NCI-H1048 (cell line): ENCODE measurements at places on chromosomes 16 and 17.
A peak's percentile ranks its signal among the peaks of the same experiment; 100 is the strongest.

DNA sequence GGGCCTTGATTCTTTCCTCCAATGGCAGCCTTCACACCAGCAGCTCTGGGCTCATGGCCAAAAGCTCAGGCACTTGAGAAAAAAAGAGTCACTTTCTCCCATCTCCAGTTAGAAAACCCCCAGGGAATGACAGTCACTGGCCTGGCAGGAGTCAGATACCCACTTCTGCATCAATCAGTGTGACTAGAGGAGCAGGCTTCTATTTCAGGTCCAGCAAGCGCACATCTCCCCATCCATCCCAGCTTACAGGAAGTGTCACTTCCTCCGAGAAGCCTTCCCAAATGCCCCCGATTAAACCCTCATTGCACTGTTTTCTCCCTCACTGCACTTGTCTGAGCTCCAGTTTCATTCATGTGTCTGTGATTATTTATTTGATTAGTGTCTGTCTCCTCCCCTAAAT, 30.4 kb upstream of the CCL1 start:
- DNase-seq = no peak

- DNase-seq = no peak
These were observed 17.1 kb upstream of the VPS4A start for GRCh38 chr16:69294051-69294450.

DNA sequence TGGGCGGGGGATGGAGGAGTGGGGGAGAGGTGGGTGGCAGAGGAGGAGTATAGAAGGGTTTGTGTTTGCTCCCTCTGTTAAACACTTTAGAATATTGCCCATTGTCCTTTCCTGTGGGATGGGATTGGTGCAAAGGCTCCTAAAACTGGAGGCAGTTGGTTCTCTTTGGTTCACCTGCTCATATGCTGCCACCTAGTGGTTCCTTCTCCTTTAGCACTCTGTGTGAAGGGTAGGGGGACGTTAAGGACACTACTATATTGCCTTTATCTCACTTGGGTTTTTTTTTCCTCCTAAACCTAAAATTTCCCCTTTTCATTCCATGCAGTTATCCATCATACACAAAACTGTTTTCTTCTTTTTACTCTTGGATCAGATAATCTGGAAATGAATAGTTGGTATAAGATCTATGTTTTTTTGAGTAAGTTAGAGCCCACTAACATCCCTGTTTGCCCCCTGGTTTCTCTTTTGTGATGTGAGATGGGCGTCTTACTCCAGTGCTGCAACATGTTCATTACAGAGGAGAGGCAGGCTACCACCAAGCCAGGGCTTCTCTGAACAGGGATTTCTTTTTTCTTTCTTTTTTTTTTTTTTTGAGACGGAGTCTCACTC, 23.8 kb downstream of the SNX11 start:
- peak; percentile 28 for DNase-seq

GRCh38 chr17:34242587-34243363, 12.3 kb upstream of the CCL2 start:
- no peak for DNase-seq

GRCh38 chr17:78289802-78290363, 58.5 kb downstream of the TMEM235 start:
- DNase-seq = peak; percentile 19

- no peak for DNase-seq
These were observed 44.2 kb upstream of the RASD1 start for GRCh38 chr17:17540278-17540906.

DNA sequence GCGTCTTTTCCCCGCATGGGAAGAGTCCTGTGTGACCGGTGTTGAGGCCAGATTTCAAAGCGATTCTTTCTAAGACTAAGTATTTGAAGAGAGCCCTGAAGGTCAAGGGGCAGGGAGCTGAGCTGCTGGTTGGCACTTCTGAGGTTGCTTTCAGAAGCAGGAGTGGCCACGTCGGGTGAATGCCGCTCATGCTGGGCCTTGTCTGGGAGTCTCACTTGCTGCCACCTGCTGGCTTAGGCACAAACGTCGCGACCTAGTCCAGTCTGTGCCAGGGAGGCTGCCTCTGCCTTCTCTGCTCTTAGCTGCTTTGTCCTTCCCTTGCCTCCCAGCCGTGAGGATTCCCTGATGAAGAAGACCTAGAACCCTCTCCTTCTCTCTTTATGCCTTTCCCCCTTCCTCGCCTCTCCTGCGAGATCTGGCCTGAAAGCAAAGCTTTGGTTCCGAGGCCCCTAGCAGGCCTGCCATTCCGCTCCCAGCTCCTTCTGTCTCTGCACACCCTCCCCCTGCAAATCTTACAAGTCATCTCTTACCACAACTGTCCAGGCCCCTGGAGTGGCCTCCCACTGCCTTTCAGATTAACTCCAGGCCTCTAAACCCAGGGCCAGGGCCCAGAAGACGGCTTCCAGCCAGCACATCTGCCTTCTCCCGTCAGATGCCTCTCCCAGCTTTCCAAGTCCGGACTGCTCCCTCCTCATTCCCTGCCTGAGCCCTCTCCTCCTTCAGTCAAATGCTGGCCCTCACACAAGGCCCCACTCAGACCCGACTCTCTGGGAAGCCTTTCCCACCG, 11.4 kb downstream of the CTNS start:
- no peak for DNase-seq

DNA sequence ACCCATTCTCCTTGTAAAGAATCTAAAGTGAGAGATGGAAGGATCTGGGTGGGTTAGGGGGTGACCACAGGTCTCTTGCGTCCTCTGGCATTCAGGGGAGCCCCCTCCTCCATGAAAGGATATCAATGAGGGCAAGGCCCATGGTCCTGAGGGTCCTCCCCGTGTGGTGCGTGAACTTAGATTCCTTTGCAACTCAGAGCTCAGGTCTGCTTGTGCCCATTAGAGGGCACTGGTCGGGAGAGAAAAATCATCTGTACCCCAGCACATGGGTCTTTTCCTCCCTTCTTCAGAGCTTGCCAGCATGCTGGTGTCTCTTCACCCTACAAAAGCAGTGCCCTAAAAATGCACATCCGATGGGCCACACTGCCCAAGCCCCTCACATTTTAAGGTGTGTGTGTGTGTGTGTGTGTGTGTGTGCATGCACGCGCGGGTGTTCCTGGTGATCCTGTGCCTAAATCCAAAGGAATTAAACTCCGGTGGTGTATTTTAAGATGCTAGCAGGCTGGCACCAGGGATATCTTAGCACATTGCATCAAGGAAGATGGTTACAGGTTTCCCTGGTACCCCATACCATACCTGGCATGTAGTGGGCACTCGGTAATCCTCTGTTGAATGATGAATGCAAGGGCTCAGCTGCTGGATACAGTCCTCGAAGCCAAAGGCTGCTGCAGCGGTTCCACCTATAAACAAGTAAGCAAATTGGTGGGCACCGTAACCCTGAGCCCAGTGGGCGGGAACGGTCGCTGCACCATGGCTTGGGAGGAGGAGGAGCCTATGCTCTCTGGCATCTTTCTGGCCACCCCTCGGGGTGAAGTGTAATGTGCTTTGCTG, 4.7 kb downstream of the C1QTNF1 start:
- DNase-seq = no peak

- no peak for DNase-seq
These were observed 1.1 kb upstream of the CCL22 start for GRCh38 chr16:57357330-57358085.

DNA sequence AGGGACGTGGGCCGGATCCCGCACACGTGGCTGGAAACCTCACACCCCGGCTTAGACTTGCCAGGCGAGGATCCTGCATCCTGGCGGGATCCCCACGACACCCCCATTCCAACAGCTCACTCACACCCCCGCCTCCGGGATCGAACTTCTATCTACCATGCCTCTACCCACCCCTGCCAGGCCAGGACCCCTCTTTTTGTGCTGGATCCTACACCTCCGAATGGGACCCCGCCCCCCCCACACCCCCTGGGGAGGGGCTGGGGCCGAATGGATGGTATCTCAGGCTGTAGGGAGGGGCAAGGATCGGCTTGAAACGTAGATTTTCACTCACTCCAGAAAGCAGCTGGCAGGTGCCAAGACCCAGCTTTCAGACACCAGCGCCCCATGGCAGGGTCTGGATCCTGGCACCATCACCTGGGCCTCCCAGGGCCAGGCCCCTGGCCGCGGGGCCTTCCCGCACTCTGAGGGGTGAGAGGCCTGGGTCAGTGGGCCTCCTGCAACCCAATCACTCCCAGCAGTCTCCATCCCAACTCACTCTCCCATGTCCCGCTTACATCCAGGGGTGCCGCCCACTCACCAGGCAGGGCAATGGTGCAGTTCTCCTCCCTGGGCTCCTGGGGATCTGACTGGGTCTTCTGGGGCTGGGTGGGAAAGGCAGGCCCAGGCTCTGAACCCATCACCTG, 6.7 kb downstream of the PRSS36 start:
- no peak for DNase-seq

GRCh38 chr17:64428406-64428805, 20.5 kb upstream of the MILR1 start:
- DNase-seq = no peak

GRCh38 chr17:48930435-48930873, 14.2 kb downstream of the SNF8 start:
- DNase-seq = no peak

GRCh38 chr17:76003915-76004314, 3.3 kb downstream of the CDK3 start:
- DNase-seq = no peak

- DNase-seq = no peak
These were observed 17.1 kb downstream of the ZNF768 start for GRCh38 chr16:30509081-30509765.
